ENCODE measurements at places on chromosomes 5 and 9. TPM values are rescaled to one million over a fixed set of nuclear protein-coding genes. Genes with fewer than 3 reads are reported as not detected.
A peak's percentile ranks its signal among the peaks of the same experiment; 100 is the strongest.

- ATAC-seq = no peak
Measured at GRCh38 chr5:136025900-136026299, 2.9 kb upstream of the TGFBI start.

DNA sequence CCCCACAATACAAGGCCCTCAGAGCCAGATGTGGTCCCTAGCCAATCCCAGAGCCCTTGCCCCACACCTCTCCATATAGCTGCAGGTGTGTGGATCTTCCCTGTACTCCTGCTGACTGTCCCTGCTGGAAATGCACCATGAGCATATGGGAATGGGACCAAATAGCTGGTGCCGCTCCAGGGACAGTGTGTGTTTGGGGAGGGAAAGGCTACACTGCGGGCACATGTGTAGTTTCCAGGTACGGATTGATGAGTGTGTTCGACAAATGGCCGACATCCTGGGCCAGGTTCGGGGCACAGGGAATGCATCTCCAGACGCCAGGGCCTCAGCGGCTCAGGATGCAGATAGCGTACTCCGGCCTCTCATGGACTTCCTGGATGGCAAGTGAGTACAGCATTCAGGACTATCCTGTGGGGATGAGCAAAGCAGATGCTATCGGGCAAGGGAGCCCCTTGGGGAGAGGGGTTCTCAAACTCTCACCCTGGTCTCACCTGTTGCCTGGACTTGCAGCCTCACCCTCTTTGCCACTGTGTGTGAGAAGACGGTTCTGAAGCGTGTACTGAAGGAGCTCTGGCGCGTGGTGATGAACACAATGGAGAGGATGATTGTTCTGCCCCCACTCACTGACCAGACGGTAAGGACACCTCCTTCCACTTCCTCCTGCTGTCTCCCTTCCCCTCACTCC is 91.1 kb upstream of the RUSC2 start:
- no peak for ATAC-seq

Gene C9orf153
- 0.12 TPM for total RNA-seq

DNA sequence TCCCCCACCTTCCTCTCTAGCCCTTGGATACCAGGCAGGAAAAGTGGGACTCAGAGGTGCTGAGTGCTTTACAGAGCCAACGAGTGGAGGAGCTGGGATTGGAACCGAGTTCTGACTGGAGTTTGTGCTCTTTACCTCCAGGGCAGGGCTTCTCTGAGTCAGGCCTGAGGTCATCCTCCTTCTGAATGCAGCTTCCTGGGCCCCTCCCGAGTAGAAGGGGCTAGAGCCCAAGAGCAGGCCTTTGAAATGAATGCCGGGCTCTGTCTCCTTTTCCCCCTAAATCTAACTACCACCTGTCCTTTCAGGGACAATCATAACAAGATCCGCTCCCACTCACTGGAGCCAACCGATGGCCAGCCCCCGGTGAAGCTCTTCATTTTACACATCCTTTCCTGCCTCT is 12.7 kb downstream of the PTGES start:
- ATAC-seq = no peak

- ATAC-seq = no peak
Measured at GRCh38 chr5:9160747-9161146, 385.1 kb downstream of the SEMA5A start.

Gene TBCA
- total RNA-seq = 132 TPM

GRCh38 chr5:98775246-98776065 is 2.0 kb downstream of the RGMB start:
- ATAC-seq = no peak

DNA sequence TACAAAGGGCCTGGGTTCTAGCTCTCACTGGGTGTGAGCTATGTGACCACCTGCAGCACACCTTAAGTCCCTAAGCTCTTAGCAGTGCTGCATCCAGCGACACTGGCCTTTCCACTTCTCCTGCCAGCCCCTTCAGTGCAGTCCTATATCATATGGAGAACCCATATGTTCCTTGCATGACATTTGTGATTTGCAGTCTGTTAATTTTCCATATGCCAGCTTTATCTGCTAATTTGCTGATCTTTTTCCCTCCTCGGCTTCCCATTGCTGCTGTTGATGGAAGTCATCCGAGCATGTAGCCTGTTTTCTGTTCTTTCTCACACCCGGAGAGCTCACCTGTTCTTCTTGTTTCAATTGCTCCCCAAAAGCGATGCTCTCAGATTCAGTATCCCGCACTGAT is 23.2 kb downstream of the PRDM6 start:
- ATAC-seq = no peak

- no peak for ATAC-seq
Measured at GRCh38 chr9:69314547-69314946, 10.5 kb upstream of the ENTREP1 start.

Gene ZNF483
- total RNA-seq = 0.36 TPM

DNA sequence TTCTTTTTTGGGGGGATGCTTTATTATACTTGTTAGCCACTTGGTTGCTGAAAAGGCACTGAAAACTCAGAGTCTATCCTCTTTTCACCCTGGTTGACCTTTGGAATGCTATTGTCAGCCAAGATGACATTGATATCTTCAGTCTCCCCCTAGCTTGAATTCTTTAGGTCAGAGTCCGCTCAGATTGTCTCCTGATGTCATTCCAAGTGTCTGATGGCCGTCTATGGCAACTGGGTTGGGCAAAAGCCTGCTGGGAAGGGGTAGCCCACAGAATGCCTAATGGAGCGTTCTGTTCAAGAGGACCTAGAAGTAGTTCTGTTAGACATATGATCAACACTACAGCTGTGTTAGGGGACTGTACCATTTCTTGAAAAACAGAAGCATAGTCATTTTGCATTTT is 9.7 kb upstream of the MEF2C start:
- no peak for ATAC-seq

GRCh38 chr9:134666831-134667230 is 25.2 kb downstream of the COL5A1 start:
- no peak for ATAC-seq

GRCh38 chr9:71878327-71879274 is 32.4 kb downstream of the ABHD17B start:
- no peak for ATAC-seq

Gene CCDC107
- 7.9 TPM for total RNA-seq

GRCh38 chr5:6376974-6377520 is 1.3 kb downstream of the MED10 start:
- ATAC-seq = no peak

- ATAC-seq = no peak
Measured at GRCh38 chr9:136599811-136600660, 54.2 kb upstream of the NOTCH1 start.

- ATAC-seq = no peak
Measured at GRCh38 chr9:99677281-99677680, 144.4 kb upstream of the NR4A3 start.

DNA sequence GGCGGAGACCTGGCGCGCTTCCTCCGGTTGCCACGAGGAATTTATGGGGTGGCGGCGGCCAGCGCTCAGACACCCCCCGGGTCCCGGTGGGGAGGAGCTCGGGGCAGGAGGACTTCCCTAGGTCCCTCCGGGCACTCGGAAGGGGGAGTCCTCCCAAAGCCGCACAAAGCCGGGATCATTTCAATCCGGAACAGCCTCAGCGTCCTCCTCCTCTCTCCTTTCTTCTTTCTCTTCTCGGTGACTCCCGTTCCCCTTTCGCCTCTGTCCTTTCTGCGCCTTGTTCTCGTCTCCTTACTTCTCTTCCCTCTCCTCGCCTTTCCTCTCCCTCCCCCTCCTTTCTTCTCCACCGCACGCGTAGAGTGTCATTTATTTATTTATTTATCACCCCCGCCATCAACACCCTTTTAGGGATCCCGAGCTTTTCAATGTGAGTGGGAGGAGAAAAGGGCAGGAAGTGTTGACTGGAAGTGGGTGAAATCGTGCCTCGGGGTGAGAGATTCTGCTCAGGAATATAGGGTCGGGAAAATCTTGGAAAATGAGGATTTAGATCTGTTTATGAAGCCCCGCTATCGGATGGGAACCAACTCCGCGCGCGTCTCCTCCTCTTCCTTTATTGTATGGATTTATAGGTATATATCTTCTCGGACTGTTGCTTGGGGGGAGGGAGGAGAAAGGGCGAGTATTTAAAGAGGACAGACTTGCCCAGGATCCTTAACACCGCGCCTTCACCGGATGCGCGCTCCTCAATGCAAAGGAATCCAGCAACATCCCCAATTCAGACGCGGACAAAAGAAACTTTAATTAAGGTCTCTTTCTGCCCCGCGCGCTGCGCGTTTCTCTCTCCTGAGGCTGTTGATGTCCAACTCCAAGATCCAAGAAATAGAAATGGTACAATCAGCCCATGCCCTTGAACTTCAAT is 2.0 kb upstream of the ZNF462 start:
- ATAC-seq = no peak

GRCh38 chr5:75522025-75522424 is 10.3 kb downstream of the POLK start:
- ATAC-seq = no peak

DNA sequence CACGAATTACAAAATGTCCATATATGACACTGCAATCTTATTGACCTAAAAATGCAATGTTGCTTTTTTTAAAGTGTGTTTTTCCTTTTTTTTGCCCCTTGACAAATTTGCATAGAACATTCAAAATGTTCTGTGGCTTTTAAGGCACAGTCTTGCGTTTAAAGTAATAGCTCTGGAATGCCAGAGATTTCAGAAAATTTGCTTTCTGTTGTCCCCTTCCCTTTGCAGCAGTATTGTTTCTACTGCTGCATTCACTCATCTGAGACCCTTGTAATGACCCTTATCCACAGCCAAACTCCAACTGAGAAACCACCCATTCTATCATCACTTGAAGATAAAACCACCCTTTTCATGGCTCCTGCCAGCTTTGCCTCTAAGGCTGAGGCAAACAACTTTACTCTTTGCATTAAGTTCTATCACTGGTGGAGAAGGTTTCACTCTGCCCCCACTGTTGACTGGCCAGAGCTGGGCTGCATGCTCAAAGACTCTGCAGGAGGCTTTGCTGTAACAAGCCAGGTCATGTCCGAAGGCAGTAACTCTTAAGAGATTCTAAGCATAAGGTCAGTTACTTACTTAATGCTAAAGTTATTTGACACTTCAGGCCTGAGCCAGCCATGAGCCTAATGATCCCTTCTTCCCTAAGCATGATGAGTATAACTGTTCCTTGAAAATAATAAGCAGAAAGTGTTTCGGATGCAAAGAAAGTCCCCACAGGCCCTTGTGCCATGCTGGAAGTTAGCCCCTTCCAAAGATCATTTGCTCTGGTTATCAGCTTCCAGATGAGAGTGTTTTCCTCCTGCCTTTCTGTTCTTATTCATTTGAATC is 101.9 kb downstream of the CD180 start:
- ATAC-seq = peak; percentile 14

GRCh38 chr5:149356391-149356790 is 1.5 kb upstream of the PCYOX1L start:
- no peak for ATAC-seq

GRCh38 chr9:4700091-4700490 is 20.7 kb downstream of the CDC37L1 start:
- ATAC-seq = no peak

All from esophagus mucosa (tissue), 1 donor.